ENCODE measurements at places on chromosomes 13 and 19.
A peak's percentile ranks its signal among the peaks of the same experiment; 100 is the strongest.

DNA sequence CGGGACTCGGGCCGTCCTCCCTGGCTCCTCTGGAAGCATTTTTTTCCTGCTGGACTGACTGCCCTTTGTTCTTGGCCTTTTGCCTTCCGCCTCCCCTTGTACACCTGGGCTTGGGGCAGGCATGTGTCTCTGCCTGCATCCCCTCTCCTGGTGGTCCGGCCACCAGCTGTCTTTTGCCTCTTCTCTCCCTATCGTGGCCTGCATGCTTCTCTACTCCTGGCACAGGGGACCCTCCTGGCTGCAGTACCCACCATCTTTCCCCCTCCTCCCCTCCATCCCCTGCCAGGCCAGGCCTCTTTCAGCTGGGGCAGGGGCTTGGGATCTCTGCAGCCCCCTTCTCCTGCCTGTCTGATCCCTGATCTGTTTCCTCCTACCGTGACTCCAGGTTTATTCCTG, 12.1 kb downstream of the WTIP start:
- no peak for DNase-seq

- DNase-seq, result peak; percentile 11
Measured at GRCh38 chr19:12891553-12892021, 627 bp downstream of the GCDH start.

DNA sequence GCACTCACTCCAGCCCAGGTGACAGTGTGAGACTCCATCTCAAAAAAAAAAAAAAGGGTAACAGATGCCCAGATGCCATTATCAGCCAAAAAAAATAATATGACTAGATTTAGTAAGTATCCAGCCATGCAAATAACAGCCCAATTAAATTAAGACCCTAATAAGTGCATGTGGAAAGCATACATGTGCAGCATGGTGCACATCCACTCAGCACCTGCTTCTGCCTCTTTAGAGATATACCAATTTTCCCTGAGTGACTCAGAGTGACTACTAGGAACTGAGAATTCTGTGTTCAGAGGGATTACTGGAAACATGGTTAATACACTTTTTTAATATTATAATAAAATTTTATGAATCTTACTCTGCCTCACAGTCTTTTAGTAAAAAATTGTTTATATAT, 29.8 kb upstream of the ZNF675 start:
- DNase-seq, result no peak

GRCh38 chr13:105990256-105990958, 545.1 kb downstream of the EFNB2 start:
- DNase-seq, result no peak

GRCh38 chr13:111210544-111211469, 95.7 kb downstream of the ARHGEF7 start:
- no peak for DNase-seq

All from activated CD4-positive, alpha-beta T cell treated with anti-CD3 and anti-CD28 coated beads, Interleukin-2, Interleukin-6, amounts not matched to agents 100 ng/mL and 50 ng/mL, durations not matched to agents 16 hours and 8 hours (primary cell).